ENCODE measurements at places on chromosomes 4 and X.

DNA sequence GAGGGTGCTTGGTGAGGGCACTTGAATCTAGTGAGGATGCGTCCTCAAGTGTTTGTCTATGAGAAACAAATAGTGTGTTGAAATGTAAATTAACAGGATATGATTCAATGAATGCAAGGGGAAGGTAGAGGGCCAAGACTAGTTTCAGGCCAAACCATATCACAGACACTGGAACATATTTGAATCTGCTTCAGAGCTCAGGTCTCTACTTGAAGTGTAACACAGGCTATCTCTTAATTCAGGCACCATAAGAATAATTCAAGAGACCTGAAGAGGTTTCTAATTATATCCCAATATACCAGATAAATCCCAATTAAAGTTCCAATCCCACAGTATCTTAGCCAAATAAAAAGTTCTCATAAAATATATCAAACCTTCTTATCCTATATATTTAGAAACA, 146.5 kb upstream of the INTU start:
- no peak for DNase-seq

GRCh38 chr4:1842339-1842895, 13.5 kb downstream of the LETM1 start:
- DNase-seq: no peak

- no peak for DNase-seq
Observed at GRCh38 chr4:121733942-121734341, 31.0 kb downstream of the SMIM43 start.

- peak; percentile 13 for DNase-seq
Observed at GRCh38 chrX:44244008-44244407, 99.5 kb downstream of the EFHC2 start.

- DNase-seq: no peak
Observed at GRCh38 chr4:118180776-118181175, 146.5 kb downstream of the NDST3 start.

DNA sequence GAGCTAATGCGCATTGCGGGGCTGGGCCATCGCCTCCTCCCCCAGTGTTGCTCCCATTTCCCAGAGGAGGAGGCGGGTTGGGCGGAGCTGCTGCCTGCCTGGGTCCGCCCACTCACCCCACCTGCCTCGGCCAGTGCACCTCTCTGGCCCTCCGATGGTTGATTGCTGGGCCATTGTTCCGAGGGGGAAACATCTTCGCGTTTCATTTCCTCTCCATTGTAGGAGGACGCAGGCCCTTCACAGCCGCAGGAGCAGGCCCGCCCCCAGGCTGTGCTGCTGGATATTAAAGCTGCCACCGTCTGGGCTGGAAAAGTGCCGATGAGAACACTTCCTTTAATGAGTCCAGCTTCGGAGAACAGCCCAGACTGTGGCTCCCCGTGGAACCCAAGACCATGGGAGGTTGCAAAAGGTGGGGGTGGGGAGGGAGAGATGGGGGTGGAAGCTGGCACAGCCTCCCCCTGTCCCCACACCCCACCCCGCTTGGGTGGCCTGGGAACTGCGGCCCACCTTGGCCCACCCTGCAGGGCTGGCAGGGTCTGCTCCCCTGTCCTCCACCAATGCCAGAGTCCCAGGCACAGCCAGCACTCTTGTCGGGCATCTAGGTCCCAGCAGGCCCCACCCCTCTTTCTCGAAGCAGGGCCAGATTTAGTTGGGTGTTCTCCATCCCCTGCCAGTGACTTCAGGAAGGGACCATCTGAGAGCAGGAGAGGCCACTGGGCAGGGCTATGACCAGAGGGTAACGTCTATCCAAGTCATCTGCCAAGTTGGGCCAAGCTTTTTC, 96.6 kb downstream of the ADRA2C start:
- no peak for DNase-seq
